Activated CD8-positive, alpha-beta memory T cell treated with anti-CD3 and anti-CD28 coated beads for 1 hour (primary cell): ENCODE measurements at places on chromosomes 7 and 10.

DNA sequence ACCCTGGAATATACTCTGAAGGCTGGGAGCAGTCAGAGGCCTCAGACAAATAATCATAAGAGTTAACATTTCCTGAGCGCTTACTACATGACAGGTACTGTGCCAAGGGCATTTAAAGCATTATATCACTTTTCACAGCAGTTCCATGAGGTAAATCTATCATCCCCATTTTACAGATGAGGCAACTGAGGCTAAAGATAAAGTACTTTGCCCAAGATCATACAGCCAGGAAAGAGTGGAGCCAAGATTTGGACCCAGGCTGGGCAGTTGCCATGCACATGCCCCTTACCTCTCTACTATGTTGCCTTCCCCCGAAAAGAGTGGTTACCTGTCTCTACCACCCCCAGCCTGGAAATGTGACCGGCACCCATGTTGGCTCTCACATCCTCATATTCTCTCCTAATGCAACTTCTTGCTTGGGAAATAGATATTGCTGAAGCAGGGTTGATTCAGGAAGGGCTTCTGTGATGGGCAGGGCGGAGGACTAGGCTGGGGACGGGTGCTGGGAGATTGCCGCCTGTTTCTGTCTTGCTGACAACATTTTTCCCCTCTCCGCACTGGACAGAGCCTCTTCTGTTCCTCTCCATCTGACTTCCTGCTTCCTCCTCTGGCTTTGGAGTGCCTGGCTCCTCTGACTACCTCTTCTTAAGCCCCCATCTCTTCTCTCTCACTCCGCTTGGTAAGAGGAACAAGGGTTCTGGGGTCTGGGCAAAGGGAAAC, 13.8 kb downstream of the SMO start:
- DNase-seq, result no peak

GRCh38 chr10:98664329-98665042, 217.8 kb upstream of the HPS1 start:
- DNase-seq, result no peak

- no peak for DNase-seq
These were observed 44.6 kb upstream of the AFAP1L2 start for GRCh38 chr10:114448897-114449296.

DNA sequence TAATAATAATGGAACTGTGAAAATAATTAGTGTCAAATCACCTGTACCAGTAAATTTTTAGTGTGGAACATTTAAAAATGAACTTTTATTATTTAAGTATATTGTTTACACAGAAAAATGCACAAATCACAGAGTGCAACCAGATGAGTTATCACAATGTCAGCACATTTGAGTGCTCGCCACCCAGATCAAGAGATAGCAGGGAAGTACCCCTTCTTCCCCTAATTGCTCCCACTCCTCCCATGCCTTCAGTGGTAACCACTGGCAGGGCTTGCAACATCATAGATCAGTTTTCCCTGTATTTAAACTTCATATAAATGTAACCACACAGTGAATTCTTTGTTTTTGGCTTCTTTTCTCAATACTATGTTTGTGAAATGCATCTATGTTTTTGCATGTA, 7.8 kb upstream of the GPR141 start:
- no peak for DNase-seq

GRCh38 chr10:29239569-29240472, 49.0 kb upstream of the LYZL1 start:
- no peak for DNase-seq

- no peak for DNase-seq
These were observed 107.9 kb upstream of the FRMD4A start for GRCh38 chr10:14438576-14438975.

DNA sequence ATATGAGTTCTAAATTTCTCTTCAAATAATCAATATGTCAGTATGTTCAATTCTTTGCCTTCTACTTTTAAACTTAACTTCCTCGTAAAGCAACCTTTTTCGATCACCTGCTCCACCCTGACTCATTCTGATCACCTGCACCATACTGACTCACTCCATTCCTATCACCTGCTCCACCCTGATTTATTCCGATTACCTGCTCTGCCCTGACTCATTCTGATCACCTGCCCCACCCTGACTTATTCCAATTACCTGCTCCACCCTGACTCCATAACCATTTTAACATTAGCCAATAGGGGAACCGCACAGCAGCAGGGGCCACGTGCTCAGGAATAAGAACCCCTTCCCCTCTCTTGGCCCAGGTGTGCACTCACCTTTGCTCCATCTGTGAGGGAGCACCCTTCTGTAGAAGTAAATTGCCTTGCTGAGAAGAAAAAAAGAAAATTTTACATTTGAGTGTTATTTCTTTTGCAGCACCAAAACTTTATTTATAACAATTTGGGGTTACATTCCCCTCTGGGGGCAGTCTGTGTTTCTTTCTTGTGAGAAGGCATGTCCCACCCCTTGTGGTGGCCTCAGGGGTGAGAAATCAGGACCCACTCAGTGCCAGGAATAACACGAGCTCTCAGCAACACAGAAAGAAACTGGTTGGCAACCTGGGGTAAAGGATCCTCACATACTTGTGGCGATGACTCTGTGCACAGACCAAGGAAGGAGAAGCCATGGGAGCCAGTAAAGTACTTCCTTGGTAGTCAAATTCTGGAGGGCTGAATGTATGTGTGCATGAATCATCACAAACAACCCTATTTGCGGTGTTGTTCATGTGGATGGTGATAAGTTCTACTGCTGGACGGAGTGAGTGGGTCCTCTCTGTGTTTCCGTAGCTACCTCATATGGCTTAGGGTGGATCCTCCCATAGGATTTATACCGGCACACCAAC, 29.4 kb upstream of the PPP1R9A start:
- DNase-seq, result no peak

GRCh38 chr7:753190-753589, 26.1 kb upstream of the PRKAR1B start:
- DNase-seq, result no peak

DNA sequence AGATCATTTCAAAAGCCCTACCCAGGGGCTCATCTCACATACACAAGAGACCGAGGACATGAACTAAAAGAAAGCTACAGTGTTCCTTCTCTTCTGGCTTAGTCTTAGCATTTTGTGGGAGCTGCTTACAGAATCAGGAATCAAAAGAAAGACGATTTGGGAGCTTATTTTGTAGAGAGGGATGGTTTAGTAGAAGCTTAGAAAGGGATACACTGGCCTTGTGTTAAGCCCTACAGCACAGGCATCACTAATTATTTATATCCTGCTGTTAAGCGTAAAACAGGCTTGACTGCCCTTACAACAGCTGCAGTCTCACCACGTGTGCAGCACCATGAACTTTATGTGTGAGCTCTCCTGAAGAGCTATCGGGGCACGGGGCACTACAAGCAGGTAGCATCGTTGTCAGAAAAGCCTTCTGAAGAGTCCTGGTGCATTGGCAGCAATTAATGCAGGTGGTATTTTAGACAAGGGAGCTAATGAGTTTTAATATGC, 798.3 kb downstream of the NXPH1 start:
- DNase-seq, result no peak

GRCh38 chr7:69654849-69655707, 56.8 kb downstream of the AUTS2 start:
- DNase-seq, result no peak

DNA sequence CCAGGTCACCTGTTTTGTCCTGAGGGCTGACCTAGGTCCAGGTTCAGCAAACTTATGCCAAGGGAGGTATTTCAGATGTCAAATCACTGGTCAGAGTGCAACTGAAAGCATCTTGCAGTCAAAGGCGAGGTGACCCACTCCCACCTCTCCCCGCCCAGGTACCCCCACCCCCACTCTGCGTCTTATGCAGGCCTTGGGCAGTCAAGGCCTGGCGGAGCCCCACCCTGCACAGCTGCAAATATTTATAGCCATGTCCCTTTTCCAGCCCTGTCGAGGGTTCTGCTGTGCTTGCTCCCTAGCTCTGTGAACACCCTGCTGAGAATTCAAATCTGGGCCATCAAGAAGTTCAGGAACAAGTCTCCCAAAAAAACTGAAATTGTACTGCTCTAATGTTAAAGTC, 40.6 kb upstream of the BMPR1A start:
- no peak for DNase-seq

- DNase-seq, result no peak
These were observed 181.7 kb downstream of the PLXNA4 start for GRCh38 chr7:132394283-132395198.

- no peak for DNase-seq
These were observed 35.0 kb downstream of the UNC5B start for GRCh38 chr10:71247414-71247705.

DNA sequence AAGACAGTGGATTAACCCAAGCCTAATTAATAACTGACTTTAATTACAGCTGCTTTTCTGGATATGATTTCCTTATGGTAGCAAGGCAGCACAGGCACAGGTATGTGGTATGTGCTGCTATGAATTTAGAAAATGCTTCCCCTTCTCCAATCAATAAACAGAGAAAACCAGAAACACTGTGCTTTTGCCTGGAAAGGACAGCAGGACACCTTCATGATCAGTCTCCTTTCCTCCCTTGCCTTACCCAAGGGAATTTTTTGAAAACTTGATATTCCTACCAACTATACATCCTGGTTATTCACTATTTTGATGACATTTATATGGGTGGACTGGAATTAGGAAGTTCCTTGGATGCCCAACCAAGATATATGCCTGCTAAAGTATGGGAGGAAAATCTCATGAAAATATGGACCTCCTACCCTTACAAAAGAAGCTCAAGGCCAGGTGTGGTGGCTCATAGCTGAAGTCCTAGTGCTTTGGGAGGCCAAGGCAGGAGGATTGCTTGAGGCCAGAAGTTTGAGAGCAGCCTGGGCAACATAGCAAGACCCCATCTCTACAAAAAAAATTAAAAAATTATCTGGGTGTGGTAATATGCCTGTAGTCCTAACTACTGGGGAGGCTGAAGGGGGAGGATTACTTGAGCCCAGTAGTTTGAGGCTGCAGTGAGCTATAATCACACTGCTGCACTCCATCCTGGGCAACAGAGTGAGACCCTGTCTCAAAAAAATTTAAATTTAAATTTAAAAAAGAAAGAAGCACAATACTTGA, 106.3 kb upstream of the WAC start:
- DNase-seq, result no peak

DNA sequence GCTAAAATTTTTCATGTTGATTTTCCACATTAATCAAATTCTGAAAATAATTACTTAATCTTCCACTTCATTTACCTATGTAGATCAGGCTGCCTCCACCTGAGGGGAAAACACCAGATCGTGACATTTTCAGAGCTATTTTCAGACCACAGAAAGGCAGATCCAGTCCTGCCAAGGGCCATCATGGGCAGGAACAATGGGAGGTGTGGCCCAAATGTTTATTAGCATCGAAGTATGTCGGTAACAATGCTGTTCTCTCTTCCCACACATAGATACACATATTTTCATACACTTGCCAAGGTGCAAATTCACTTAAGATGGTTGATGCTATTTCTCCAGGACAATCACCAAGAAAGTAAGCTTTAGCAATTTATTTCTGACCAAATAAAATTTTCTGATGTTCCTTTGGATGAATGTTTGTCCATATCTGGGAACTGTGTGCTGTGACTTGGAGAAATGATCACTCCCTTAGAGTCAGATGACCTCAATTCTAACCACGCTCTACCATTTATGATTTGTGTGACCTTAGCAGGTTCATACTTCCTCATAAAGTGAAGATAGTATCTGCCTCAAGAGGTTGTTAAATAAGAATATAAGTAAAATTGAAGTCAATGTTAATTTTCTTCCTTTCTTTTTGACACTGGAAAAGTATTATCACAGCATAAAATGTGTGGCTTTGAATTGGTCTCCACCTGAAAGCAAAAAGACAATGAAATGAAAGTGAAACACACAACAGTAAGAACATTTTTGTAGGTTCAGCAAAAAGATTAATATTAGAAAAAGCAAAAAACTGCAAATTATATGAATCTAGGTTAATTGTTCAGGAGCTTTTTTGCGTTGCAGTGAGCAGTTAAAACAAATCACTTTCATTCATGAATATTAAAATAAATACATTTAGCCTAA, 310.4 kb upstream of the PHF14 start:
- no peak for DNase-seq

DNA sequence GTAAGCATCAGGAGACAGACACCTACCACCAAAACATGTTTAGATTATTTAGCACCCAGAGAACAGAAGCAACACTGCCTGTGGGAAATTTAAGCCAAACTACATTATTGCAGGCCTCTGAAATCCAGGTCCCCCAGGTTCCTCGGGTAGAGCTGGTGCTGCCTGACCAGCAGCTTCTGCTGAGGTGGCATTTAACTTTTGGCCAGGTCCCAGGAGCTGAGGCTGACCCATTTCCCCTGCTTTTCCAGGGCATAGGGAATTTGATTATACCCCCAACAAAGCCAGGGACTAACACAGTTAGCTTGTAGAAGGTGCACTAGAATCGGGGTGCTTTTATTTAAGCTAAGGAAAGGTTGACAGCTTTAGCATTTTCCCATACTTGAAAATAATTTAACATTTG, 4.7 kb downstream of the LRRC4 start:
- DNase-seq, result no peak

GRCh38 chr7:135077642-135078041, 70.2 kb upstream of the TMEM140 start:
- no peak for DNase-seq

GRCh38 chr10:110356628-110357245, 52.0 kb upstream of the SMNDC1 start:
- no peak for DNase-seq

GRCh38 chr10:70890917-70891431, 2.6 kb upstream of the PCBD1 start:
- no peak for DNase-seq

- no peak for DNase-seq
These were observed 6.9 kb downstream of the ABCB8 start for GRCh38 chr7:151035026-151035717.

- DNase-seq, result no peak
These were observed 58.1 kb downstream of the DMBT1 start for GRCh38 chr10:122618461-122619165.

DNA sequence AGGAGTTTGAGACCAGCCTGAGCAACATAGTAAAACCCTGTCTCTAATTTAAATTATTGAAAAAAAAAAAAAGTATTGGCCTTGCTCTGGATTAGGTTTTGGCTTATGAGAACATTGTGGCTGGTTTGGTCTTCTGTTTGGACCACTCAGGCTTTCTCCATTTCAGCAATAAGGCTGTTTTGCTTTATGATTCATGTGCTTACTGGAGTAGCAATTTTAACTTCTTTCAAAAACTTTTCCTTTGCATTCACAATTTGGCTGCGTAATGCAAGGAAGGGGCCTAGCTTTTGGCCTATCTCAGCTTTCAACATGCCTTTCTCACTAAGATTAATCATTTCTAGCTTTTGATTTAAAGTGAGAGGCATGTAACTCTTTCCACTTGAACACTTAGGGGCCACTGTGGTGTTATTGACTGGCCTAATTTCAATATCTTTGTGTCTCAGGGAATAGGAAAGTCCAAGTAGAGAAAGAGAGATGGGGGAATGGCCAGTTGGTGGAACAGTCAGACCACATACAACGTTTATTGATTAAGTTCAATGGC, 38.0 kb upstream of the SRPK2 start:
- DNase-seq, result no peak

DNA sequence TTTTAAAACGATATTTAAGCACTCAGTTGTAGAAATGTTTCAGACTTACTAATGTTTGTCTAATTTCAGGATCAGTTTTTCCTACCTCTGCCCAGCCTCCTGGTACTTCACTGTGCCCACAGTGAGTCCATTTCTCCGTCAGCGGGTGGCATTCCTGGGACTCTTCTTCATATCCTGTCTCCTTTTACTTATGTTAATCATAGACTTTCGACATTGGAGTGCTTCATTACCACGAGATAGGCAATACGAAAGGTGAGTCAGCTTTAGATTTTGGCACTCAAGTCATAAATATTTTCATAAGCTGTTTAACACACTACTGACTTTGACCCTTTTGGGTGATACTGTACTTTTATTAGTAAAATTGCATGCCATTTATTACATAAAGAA, 2.1 kb downstream of the ENTPD7 start:
- no peak for DNase-seq
